ENCODE measurements at places on chromosomes 16 and 17.

DNA sequence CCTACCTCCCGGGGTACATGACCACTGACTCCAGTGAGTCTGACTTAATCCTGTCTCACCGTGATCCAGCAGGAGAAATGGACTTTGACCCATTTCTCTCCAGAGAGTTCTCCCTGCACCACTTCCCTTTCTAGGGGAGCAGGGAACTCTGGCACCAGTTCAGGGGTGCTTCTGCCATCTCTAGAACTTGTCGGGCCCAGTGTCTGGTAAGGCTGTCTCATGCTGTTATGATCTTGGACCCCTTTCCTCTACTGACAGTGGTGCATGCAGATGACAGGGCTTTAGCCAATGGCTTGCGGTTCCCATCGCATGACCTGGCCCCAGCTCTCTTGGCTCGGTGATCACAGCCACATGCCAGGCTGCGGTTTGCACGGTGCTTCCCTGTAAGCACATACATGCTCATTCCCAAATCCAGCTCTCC, 62.0 kb downstream of the SLC39A11 start:
- no peak for DNase-seq

DNA sequence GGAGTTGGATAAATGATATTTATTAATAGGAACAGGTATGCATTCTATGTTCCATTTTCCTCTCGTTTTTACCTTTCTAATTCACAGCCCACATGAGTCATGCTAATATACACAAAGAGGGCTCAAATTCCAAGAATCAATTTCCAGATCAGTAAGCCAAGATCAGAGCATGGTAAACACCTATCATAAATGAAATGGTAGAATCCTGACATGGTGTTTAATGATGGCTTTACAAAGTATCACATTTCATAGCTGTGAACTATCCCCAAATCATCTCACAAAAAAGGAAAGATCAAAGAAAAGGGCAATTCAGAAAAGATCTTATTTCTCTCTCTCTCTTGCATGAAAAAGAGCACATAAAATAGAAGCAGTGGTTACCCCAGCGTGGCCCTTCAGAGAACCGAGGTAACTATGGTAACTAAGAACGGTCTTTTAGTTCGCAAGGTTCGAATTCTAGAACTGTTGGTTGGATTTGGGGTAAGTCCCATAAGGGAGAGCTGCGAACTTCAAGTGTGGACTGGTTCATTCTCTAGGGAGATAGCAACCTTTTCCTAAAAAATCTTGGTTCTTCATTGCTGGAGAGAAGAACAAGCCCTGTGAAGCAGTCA, 73.0 kb downstream of the MARCHF10 start:
- no peak for DNase-seq

DNA sequence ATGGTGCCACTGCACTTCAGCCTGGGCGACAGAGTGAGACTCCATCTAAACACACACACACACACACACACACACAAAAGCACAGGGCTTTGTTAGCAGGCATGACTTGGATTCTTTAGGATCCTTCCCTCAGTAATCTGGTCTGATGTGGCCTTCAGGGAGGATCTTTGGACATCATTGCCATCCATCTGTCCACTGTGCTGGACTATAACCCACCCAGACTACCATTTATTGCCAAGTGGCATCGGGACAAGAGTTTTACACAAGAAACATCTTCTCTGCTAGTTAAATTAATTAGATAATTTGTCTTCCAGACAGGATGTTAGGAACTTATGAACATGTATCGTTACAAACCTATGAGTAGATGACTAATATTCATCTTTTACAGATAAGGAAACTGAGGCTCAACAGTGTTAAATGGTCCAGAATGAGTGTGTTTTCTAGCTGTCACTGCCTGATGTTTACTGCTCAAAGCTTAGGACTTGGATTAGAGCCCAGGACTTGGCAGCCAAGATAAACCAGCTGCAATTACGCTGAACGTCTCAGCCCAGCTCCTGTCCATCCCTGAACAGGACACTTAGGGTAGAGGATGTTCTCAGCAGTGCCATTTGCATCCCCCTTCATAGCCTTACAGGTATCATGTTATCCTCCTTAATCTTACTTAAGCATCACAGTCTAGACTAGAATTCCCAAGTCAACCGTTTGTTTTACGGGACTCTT, 285.8 kb downstream of the WWOX start:
- DNase-seq: no peak

DNA sequence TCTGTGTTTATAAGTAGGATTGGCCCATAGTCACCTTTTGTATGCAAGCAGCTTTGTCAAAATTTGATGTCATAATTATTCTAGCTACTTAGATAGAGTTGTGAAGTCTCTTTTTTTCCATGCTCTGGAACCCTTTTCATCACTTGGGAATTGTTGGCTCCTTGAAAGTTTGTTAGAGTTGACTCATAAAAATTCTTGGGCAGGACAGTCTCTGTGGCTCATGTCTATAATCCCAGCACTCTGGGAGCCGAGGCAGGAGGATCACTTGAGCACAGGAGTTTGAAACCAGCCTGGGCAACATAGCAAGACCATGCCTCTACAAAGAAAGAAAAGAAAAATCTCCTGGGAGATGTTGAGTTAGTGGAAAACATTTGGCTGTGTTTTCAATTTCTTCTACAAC, 45.7 kb upstream of the MRC2 start:
- no peak for DNase-seq

DNA sequence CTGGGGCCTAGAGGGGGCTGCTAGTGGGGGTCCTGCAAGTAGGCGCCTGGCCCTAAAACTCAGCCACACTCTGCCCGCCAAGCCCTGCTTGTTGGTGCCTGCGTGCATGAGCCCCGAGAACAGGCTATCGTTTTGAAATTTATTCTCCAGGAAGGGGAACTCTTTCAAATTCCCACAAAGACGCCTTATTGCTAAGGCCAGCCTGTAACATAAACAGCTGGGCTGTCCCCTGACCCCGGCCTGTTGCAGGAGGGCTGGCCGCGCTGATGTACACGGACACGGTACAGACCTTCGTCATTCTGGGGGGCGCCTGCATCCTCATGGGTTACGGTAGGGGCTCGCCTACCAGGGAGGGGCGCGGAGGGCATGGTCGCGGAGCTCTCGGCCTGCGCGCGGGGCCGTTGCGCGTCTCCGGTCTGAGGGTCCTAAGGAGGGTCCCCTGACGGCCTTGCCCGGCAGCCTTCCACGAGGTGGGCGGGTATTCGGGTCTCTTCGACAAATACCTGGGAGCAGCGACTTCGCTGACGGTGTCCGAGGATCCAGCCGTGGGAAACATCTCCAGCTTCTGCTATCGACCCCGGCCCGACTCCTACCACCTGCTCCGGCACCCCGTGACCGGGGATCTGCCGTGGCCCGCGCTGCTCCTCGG, 4.3 kb downstream of the SLC5A2 start:
- DNase-seq: no peak

DNA sequence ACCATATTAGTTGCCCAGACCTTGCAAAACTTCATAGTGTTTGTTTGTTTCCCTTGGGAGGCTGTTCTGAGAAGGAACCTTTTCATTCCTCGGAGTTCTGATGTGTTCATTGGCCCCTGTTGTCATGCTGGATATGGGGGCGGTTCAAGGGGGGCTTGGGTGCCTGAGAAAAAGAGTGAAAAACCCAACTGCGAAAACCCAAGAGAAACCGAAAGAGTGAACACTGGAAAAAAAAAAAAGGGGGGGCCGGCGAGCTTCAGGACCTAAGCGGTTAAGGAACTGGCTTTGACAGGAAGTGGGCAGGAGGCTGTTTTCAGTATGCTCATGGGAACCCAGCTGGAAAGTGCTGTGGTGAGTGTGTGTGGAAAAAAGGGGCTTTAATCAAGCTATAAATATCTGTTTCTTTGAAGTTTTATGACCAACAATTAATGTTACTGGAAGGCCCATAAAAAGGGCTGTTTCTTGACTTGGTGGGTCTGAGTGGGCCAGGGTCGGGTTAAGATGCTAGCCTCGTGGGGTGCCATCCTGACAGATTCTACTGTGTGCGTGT, 510.7 kb downstream of the MAF start:
- DNase-seq: peak; percentile 69

DNA sequence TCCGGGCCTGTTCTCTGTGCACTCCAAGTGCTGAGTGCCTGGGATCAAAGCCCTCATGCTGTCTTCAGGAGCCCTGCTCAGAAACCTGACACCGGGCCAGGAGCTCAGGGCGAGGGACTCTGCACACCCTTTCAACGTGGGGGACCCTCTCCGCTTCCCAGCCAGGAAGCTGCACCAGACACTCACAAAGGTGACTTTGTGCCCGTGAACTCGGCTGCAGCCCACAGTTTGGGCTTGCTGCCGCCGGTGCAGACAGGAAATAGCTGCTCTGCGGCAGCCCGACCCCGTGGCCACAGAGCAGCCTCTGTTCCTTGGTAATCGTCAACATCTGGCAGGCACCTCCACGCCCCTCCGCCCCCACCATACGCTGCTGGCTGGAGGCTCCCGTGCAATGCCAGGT, 93.4 kb upstream of the METRNL start:
- DNase-seq: peak; percentile 66

DNA sequence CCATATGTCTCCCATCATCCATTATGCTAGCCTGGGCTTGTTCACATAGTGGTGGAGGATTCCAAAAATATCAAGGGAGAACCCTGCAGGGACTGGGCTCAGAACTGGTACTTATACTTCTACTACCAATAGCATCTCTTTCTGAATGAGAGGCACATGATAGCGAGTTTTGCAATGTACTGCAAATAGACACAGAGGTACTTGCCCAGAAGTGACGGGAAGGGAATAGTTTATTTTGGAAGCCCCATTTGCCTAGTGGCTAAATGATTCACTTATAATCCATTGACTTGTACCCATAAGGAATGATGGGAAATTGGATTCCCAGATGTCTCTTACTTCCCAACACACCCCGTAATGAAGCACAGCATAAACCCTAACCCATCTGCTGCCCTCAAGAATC, 124.8 kb upstream of the ERCC4 start:
- DNase-seq: no peak

- no peak for DNase-seq
Measured at GRCh38 chr16:22123759-22124490, 31.6 kb downstream of the VWA3A start.

GRCh38 chr17:81435652-81436293, 40.5 kb downstream of the BAHCC1 start:
- DNase-seq: no peak

- DNase-seq: no peak
Measured at GRCh38 chr17:51258756-51259563, 889 bp downstream of the MBTD1 start.

GRCh38 chr17:31508288-31509094, 117.0 kb downstream of the RAB11FIP4 start:
- peak; percentile 83 for DNase-seq

GRCh38 chr17:76447931-76448652, 4.9 kb downstream of the UBE2O start:
- no peak for DNase-seq

GRCh38 chr16:13923703-13924298, 3.8 kb downstream of the ERCC4 start:
- no peak for DNase-seq

- DNase-seq: no peak
Measured at GRCh38 chr16:15038689-15039088, 17.2 kb downstream of the NTAN1 start.

- DNase-seq: peak; percentile 69
Measured at GRCh38 chr16:85086347-85087291, 25.7 kb downstream of the CIBAR2 start.

GRCh38 chr17:14374268-14374667, 73.4 kb downstream of the HS3ST3B1 start:
- DNase-seq: no peak

- no peak for DNase-seq
Measured at GRCh38 chr17:54974759-54975158, 6.2 kb downstream of the STXBP4 start.

- DNase-seq: no peak
Measured at GRCh38 chr17:12979826-12980500, 37.9 kb downstream of the ELAC2 start.

DNA sequence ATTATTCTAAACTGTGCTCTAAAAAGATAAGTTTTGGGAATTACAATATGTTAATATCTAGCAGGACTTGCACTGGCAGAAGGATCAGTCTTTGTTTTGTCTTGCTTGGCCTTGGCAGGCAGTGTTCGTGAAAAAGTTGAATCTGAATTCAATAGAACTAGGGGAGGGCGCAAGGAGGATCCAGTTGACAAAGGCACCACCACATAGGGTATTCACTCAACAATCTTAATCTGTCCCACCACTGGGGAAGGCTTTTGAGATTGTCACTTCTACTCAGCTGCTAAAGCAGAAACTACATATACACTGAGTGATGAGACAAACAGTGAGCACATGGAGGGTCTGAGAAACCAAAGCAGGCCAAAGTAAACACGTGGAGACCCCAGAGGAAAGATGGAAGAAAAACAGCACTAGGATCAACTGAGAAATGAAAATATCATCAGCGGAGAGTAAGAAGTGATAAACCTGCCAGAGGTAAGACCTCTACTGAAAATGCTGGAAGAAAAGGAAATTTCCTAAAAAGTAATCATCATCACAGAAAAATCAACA, 2.4 kb downstream of the AMFR start:
- DNase-seq: no peak

DNA sequence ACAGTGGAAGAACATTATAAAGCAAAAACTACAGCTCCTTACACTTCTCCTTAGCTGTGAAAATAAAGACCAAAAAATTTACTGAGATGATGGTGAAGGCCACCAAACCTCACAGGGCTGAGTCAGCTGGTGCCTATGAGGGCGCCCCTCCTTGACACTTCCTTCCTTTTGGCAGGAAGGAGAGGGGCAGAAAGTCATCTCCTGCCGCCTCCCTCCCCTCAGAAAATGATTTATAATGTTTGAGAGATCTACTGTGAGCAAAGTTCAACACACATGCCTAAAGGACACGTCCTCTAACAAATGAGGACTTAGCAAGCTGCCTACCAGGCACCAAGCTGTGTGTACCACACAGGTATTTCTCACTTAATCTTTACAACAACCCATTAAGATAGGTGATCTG, 245.7 kb downstream of the PRKCA start:
- DNase-seq: peak; percentile 18

GRCh38 chr16:67357561-67357960, 30.9 kb downstream of the LRRC36 start:
- no peak for DNase-seq

- no peak for DNase-seq
Measured at GRCh38 chr16:71249399-71249798, 18.9 kb upstream of the HYDIN start.

Data from activated T-helper 2 cell treated with anti-CD3 and anti-CD28 coated beads, Interferon-gamma antibody, Interleukin-2, Interleukin-4, amounts not matched to agents 10 μg/mL and 5 μg/mL and 100 μg/mL, durations not matched to agents 14 hours and 24 hours and 36 hours (primary cell).